ENCODE measurements at places on chromosomes 1 and 21.

- DNase-seq = peak; percentile 89
These were observed at the start of gene ID3 for GRCh38 chr1:23559136-23559984. Gene ID3, minus strand, starts transcription at chr1:23559501. Its CDS starts 75 bp downstream, at chr1:23559426.

DNA sequence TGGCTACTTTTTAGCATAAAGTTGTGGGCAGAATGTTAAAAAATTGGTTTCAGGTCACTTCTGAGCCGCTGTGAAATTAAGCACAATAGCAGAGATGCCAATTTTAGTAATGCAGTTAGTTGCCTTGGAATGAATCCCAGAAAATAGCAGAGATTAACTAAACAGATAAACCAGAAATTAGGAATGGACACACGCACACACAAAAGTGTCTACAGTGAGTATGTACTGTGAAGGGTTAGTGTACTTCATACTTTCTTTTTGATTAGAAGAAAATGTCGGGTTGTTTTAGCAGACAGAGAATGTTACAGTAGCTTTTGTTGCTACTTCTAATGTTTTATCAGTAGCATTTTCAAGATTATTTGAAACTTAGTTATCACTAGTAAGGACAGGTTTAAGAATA lies 106.7 kb downstream of the LEPR start:
- DNase-seq = no peak

GRCh38 chr1:109821831-109822745 lies 58.4 kb upstream of the EPS8L3 start:
- DNase-seq = no peak

DNA sequence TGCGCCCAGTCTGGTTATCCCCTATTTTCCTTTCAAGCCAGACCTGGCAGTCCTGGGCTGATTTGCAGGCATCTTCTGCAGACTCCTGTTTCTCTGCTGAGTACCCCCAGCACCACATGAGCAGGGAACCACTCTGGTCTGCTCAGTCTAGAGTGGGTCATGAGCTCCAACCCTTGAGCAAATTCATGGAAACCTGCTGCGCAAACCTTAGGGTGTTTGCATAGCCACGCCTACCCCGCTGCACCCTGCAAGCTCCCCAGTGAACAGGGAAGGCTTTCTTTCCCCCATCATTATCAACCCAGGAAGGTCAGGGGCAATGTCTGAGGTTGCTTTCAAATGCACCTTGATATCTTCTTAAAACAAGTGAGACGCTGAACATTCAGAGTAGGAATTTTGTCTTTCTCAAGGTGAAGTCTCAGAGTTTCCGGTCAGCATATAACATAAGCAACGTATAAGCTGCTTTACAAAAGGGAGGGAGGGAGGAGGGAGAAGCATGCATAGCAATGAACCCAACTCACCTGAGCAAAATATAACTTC lies 11.1 kb upstream of the KCNE1 start:
- no peak for DNase-seq

- DNase-seq = no peak
These were observed 233.1 kb upstream of the CSF3R start for GRCh38 chr1:36715797-36716196.

DNA sequence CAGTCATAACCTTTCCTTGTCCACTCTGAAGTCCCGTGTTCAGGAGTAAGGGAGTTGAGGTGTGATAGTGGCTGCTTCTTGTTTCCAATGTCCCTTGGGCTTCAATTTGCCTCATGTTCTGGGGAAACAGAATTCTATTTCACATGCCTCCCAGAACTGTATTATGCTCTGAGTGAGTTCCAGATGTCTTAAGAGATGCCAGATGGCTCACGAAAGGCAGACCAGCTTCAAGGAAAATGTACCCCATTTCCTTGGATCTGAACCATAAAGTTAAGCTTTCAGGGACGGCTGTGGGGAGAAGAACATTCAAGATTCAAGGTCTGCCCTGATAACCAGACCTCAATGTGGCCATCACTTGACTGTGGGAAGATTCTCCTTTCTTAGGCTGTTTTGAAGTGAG lies 42.4 kb downstream of the C1orf87 start:
- no peak for DNase-seq

- peak; percentile 25 for DNase-seq
These were observed 16.2 kb upstream of the GPR157 start for GRCh38 chr1:9145021-9145668.

DNA sequence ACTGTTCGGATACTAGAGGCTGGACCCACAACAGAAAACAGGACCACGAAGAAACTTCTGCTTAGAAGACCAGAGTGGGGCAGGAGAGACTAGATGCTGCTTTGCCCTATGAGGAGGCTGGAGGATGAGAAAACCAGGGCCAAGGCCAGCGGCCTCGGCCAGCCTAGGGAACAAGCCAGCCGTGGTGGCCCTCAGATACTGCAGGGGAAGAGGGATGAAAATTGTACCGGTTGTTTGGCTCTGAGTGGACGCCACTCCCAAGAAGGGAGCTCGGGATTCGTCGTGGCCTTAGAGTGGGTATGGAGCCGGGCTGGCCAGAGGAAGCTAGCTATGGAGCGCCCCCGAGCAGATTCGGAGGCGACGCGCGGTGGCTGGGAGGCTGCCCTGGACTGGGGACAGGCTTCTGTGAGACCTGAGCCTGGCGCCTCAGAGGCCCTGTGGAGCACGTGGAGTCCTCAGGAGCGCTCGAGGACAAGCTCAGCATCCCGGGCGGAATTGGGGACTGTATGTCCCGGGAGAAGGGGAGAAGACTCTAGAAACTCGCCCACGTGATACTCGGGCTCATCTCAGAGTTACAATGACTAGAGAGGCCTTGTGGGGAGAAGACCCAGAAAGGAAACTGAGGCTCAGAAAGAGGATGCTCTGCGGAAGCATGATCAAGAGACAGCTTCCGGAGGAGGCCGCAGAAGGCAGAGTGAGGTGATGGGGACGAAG lies 2.8 kb downstream of the PRRX1 start:
- no peak for DNase-seq

DNA sequence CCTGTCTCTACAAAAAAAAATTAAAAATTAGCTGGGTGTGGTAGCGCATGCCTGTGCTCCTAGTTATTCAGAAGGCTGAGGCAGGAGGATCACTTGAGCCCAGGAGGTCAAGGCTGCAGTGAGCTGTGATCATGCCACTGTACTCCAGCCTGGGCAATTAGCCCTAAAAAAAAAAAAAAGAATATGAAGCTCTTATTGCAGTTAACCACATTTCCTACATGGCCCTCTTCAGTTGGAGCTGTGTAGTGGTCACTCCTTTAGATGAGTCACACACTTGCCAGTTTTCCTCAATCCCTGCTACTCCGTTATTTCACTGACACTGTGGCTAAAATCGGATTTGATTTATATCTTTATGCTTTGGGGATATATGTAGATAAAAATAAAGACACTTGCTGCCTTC lies 11.8 kb downstream of the NFYC start:
- no peak for DNase-seq

DNA sequence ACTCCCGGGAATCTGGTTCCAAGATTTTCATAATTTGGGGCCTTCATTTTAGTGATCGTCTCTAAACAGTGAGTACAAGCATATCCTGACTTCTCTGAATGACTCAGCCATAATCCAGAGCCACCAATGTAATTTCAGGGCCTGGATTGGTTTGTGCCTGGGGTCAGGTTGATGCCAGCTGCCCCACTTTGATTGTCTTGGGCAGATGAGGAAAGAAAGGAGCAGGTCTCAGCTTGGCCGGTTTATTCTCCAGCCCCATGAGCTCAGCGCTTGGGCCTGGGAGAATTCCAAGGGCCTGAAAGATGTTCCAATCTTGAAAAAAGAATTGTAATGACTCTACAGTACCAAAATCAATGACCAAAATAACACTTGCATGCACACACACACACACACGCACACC lies 71.2 kb upstream of the ECE1 start:
- no peak for DNase-seq

DNA sequence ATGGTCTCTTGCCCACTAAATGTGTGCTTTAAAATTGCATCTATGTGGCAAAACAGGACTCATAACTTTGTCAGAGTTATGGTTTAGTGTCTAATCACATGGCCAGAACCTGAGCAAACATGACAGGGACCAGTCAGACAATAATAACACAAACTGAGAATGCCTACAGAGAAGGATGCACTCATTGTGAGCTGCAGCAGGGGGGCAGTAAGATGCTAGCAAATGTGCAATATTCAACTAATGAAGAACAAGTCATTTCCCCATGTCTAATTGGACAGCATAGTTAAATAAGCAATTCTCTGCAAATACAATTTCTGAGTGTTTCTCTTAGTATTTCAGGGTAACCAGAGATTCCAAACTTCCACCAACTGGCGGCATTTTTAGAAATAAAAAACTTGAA lies 30.8 kb downstream of the SPAG17 start:
- DNase-seq = no peak

GRCh38 chr1:205567716-205568115 lies 63.2 kb downstream of the CDK18 start:
- DNase-seq = no peak

DNA sequence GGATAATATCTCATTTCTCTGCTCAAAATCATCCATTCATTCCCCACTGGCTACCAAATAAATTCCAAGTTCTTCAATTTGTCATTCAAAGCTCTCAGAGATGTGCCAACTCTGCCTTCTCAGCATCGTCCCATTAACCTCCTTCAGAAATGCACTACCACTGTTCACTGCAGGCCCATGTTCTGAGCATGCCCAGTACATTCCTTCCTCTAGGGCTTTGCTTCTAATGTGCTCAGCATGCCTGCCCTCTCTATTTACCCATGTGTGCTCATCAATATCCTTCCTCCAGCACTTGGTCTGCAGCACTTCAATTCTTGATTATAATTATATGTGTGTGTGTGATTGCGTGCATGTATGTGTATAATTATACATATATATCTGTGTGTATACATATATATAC lies 36.1 kb upstream of the RGS8 start:
- no peak for DNase-seq

GRCh38 chr1:87355894-87356293 lies 27.2 kb downstream of the LMO4 start:
- DNase-seq = no peak

DNA sequence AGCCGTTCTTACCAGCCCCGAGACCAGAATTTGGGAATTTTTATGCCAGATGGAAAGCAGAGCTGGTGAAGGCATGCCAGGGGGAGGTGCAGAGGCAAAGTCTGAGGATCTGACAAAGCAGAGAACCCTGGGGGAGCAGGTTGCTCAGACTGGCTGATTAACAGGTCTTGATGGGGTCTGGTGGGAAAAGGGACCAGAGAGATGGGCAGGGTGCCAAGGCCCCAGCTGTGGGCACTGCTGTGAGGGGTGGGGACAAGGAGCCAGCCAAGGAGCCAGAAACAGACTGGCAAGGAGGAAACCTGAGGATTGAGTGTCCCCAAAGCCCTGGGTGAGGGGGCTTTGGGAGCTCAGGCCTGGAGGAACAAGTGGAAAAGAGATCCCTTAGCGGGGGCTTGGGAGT lies 21.4 kb downstream of the RPS6KA1 start:
- DNase-seq = no peak

DNA sequence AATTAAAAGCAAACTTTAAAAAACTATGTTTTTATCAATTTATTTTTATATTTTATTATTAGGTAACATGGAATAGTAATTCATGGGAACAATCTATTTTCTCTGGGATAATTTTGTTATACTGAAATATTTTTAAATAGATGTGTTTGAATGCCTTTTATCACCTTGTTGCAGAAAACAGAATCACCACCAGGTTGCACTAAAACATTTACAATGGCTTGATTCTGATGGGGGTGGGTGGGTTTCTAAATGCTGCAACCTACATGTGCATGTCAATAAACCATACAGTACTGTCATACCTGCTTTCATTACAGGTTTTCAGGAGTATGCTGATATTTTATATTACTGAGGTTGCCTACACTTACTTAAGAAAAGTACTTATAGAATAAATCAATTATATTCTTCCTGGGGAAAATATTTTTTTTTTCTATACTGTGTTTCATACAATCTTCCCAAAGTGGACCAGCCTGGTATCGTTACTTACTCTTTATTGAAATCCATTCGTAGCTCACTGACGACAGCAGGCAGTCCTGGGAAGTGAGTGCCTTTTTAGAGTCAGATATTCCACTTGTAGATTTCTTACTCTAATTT lies 132.8 kb downstream of the PTPRC start:
- no peak for DNase-seq

DNA sequence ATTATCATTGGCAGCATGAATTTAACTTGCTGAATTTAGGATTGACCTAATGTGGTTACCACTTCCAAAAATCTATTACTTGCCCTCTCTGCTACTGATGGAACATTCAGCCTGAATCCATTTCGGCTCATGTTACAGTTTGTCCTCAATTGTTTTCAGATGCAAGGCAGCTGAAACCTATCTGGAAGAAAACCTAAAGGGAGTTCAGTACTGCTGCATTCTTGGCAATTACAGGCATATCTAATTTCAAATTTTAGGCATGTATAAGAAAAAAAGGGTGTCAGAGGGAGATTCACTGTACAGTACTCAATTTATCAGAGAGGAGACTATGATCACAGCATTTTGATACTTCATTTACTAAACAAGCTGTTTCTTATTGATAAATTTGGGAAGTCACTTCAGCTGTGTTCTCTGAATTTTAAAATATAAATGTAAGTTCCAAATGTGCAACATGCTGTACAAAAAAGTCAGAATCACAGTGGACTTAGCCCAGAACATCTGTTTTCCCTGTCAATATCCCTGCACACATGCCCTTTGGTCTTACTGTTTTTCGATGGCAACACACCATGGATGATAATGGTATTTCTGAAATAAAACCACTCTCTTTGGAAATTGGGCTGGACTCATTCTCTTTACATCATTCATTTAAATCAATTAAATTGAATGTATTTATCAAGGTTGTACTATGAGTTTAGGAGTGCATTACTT lies 651.6 kb upstream of the ADGRL4 start:
- no peak for DNase-seq

- no peak for DNase-seq
These were observed 425.3 kb downstream of the USP25 start for GRCh38 chr21:16154951-16155635.

GRCh38 chr1:8813991-8814390 lies 3.4 kb downstream of the RERE start:
- DNase-seq = no peak

DNA sequence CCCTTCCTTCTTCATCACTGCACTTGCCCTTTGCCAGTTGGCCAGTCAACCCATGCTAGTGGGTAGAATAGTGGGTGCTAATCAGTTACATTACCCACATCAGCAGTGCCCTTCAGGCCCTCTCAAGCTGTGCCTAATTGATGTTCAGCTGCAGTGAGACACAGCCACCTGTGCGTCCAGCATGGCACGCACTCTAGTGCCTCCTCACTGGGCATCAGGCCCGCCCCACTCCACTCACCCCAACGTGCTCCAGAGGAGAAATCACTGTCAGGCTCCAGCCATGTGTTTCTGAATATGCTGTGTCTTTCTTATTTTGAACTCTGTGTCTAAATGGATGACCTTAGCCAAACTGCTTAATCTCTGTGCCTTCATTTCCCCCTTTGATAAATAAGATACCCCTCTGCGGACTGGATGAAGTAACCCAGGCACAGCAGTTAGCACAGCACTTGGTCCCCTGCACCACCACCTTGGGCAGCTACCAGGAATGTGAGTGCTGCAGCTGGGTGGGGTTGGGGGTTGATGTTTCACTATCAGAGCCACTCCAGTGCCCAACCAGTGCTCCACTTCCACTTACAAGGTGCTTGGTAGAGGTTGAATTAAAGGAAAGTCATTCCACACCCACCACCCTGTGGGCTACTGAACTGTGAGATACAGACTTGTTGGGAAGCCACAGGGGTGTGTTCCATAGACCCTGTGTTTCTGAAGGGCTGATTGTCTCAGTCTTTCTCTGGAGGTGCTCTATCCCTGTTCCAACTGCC lies 8.9 kb upstream of the ADORA3 start:
- no peak for DNase-seq
